NCI-H526 treated with DMSO at 0.1 percent for 48 hours (cell line): ENCODE measurements at places on chromosomes 11 and 22.

DNA sequence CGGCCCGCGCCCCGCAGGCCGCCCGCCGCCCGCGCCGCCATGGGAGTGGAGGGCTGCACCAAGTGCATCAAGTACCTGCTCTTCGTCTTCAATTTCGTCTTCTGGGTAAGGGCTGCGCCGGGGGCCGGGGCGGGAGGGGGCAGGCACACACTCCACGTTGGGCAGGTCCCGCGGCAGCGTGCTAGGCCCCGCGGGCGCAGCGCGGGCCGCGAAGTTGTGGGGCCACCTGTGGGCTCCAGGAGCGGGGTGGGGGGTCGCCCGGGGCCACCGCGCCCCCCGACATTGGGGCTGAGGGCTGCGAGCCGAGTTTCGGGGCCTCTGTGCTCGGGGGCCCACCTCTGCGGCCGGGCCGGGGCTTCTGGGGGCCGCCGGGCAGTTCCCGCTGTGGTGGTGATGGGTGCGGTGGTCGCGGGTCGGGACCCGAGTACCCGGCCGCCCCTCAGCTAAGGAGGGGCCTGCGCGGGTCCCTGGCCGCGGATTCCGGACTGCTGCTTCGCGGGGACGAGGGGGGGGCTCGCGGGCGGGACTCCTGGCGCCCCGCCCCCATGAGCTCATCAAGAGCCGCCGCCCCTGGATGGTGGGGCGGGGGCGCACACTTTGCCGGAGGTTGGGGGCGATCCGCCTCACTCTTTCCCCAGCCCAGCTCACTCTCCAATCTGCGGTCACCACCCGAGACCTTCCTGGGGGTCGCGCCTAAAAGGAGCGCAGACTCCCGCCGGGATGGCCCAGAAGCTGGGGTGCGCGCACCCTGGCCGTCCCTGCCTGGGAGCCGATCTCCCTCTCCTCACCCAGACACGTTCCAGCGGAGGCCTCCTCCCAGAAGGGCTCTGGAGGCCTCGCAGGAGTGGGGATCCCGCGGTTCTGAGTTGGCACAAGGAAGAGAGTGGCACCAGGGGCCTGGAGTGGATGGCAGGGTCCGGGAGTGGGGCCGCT lies 667 bp downstream of the CD81 start:
- no peak for DNase-seq

GRCh38 chr22:39013942-39014722 lies at the start of gene APOBEC3C:
Gene APOBEC3C, plus strand, starts transcription at chr22:39014257. Its CDS starts 106 bp downstream, at chr22:39014363.
- DNase-seq = peak; percentile 0

DNA sequence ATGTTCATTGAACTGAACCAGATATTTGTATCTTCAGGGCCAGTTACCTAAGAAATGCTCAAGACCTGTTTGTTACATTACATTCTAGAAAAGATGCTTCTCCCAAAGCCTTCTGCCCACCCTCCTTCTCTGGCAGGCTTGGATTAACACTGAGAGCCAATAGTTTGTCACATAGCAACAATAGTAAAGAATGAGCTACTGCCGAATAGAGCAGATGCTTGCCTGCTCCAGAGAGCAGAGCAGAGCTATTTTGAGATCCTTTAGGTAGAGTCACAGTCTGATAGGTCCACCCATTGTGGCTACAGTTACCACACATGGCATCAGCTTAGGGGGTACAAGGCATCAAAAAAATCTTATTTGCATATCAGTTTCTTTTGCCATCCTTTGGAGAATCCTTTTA lies 13.5 kb upstream of the EP300 start:
- DNase-seq = no peak

GRCh38 chr11:106937111-106937510 lies 81.2 kb downstream of the GUCY1A2 start:
- no peak for DNase-seq

GRCh38 chr11:18700375-18700774 lies 1.8 kb downstream of the TMEM86A start:
- DNase-seq = no peak

DNA sequence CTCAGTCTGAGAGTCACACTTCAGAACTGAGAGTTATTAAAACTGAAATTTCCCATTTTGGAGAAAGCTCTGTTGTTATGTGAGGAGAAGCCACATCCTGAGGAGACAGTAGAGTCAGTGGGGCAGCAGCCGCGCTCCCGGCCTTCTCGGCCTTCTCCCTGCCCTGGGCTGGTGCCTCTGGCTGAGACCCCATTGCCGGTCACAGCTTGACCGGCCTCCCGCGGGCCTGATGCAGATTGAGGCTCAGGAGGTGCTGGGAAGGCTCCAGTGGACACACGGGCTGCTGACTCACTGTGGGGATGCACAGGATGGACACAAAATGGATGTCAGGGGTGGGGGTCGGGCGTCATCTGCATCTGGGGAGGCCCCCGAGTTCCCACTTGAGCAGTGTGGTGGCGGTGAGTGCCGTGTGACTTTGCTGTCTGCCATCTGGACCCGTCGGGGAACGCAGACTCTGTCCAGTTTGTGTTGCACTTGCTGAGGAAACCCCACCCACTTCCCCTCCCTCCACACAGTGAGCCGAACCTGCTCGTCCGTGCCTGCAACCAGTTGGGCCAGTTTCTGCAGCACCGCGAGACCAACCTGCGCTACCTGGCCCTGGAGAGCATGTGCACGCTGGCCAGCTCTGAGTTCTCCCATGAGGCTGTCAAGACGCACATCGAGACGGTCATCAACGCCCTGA lies 50.1 kb downstream of the MUC6 start:
- DNase-seq = no peak

- DNase-seq = no peak
Observed at GRCh38 chr11:6742260-6742659, 29.5 kb downstream of the OR2AG2 start.

- DNase-seq = no peak
Observed at GRCh38 chr11:130813638-130814037, 102.6 kb downstream of the SNX19 start.

DNA sequence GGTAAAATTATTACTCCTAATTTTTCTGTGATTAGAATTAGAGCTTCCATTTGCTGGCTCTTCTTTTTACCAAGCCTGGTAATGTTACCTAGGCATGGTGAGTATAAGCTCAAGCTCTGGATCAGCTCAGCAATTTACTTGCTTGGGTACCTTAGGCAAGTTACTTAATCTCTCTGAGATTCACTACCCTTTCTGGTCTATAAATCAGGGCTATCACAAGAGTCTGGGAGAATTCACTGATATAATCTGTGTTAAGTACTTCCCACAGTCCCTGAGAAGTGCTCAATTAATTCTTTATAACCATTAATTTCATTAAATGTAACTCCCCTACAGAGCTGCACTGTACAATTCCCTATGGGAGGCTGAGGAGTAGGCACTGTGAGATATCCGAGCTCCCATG lies 44.2 kb downstream of the TMEM123 start:
- no peak for DNase-seq

DNA sequence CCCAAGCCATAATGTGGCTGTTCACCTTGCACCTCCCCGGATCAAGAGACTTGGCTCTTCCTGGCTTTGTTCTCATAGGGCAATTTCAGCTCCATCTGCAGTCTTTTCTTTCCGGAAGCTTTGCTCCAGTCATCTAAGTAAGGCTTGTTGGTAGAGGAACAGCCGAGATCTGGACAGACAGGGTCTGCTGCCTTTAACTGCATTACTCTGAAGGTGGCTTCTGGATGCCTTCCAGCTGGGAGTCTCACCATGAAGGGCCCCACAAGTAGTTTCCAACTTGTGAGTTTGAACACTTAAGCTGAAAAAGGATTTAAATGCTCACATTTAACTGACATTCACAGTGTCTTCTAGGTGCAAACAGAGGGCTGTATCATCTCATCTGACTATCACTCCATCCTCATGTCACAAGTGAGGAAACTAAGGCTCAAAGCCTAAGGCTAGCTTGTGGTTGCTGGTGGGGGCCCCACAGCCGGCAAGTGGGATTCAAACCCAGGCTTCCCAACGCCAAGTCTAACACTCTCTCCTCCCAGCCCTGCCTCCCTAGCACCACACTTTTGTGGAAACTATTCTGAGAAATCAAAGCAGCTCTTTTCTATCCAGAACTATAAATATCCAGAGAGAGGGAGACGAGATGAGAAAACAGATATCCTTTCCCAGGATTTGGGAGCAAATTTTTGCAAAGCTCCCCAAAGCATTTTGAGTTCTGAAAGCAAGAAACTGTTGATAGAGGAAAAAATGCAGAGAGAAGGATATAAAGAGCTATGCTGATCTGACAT lies 58.4 kb downstream of the GALNT18 start:
- no peak for DNase-seq

- DNase-seq = no peak
Observed at GRCh38 chr11:24944891-24945290, 448.0 kb downstream of the LUZP2 start.

DNA sequence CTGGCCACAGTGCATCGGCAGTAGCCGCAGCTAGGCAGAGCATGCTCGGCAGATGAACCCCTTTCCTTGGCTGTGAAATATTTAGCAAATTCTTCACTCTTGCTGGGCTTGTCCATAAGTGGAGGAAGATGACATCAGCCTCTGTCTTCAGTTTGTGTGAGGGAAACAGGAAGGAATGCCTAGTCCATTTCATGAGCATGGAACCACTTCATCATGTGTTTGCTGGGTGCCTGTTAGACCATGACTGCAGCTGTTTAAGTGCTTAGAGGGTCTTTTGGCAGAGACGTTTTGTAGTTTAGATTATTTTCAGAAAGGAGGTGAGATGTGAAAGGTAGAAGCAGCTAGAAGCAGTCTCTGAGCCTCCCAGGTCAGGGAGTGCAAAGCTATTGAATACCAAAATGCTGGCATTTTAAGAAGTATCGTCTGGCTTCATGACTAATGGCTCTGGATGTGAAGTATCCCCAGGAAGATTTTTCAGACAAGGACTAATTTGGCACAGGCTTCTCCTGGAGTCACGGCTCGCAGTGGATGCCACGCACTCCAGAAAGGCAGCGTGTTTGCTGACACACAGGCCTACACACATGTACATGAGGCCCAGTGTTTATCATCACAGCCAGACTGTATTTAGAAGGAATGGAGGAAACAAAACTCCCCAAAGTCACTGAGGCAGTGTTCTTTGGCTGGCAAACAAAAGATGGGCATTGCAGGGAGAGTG lies 43.1 kb upstream of the GRAMD1B start:
- no peak for DNase-seq

DNA sequence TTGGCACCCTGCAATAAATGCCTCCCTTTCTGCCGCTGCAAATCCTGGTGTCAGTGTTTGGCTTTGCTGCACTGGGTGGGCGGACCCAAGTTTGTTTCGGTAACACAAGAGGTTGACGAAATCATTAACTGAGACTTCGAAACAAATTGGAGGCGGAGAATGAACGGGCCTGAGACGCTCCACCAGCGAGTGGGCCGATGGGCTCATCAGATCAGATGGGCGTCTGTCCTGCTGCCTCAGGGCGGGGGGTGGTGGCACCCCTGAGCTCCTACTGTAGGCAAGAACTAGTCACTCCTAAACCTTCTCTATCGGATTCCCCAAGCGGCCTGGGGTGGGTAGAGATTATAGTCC lies 918 bp upstream of the CAPN5 start:
- no peak for DNase-seq

DNA sequence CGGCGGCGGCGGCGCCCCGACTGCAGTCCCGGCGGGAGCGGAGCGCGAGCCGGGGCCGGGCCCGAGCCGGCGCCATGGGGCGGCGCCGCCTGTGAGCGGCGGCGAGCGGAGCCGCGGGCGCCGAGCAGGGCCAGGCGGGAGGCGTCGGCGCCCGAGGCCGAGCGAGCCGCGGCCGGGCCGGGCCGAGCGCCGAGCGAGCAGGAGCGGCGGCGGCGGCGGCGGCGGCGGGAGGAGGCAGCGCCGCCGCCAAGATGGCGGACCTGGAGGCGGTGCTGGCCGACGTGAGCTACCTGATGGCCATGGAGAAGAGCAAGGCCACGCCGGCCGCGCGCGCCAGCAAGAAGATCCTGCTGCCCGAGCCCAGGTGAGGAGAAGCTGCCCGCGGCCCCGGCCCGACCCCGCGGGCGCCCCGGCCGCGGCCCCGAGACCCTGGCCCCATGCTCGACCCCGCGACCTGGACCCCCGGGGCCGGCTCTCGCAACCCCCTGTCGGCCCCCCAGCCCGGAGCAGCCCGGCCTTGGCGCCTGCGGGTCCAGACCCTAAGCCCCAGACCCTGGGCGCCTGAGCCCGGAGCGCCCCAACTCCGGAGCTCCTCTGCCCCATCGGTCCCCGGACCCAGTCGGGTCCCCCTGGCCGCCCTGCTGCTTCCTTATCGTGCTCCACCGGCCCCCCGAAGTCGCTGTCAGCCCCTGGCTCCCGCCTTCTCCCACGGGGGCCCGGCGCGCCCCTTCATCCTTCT lies at the start of gene GRK2:
Gene GRK2 (plus strand): TSS at position 25 of the 739 bp plus-strand sequence. CDS start 227 bp downstream, at position 252.
- DNase-seq = no peak

DNA sequence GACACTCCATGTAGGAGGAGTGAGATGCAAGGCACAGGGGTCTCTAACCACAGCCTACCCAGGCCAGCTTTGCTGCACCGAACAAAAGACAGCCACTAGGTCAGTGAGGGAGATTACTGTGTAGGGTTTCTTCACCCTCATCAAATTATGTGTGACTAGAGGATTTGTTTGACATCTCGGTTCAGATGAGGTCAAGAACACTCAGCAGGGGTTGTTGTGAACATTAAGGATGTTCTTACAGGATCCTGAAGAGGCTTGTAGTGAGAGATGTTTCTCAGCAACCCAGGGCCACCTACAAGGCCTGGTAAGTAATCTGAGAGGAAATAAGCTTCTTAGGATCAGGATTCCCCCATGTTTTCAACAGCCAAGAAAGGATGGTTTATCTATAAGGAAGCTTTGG lies 202.1 kb downstream of the NXPE2 start:
- no peak for DNase-seq

- no peak for DNase-seq
Observed at GRCh38 chr11:28146123-28146751, 38.0 kb downstream of the METTL15 start.

DNA sequence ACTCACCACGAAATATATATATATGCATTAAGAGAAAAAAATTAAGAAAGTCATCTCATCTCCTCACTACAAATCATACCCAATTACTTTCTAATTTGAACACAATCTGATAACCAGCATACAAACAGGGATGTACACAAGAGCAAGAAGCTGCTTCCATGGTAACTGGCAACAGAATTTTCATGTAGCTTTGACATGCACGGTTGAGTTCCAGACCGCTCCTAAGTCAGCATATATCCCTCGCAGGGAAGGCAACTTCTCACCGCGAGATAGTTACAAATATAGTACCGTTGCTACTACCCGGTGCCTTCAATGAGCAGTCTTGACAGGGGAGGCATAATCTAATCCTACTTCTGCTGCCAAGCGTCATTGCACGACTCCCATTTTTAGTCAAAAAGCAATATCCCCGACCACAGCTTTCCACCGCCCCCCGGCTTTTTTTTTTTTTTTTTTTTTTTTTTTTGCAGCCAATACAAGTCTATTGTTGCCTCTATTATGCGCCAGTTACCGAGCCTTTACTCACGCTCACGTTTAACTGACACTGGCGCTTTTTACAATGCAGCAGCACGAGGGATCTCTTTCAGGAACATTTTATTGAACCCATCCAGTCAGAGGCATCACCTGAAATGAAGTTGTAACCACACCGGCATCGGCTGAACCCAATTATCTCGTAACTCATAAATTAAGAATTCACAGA lies 2.2 kb downstream of the CADM1 start:
- peak; percentile 99 for DNase-seq

- no peak for DNase-seq
Observed at GRCh38 chr11:103862094-103862801, 174.2 kb upstream of the DDI1 start.
